EH (cell line): ENCODE measurements at places on chromosomes 16 and 17.
A peak's percentile ranks its signal among the peaks of the same experiment; 100 is the strongest.

DNA sequence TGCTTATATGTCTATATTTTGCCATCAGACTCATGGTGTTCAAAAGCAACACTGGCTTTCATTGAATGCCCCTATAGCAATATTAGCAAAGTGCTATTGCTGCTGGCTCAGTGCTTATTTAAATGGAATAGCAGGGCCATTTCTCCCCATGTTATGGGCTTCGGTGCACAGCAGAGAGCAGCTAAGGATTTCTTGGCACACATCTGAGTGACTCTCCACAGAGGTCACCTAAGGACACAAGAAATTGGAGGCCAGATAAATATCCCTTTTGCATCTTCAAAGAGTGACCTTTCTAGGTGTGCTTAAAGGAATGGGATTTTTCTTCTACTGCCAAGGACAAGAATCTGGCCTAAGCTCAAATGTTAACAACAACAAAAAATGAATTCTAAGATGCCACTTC lies 751.8 kb downstream of the CDH11 start:
- DNase-seq: no peak

GRCh38 chr17:70984873-70985272 lies 815.5 kb downstream of the KCNJ2 start:
- no peak for DNase-seq

- DNase-seq: peak; percentile 11
Measured at GRCh38 chr17:36777118-36777517, 160.2 kb upstream of the LHX1 start.

GRCh38 chr16:72715267-72715666 lies 332.7 kb downstream of the ZFHX3 start:
- peak; percentile 24 for DNase-seq

GRCh38 chr17:73323409-73324159 lies 11.8 kb upstream of the CDC42EP4 start:
- DNase-seq: no peak

DNA sequence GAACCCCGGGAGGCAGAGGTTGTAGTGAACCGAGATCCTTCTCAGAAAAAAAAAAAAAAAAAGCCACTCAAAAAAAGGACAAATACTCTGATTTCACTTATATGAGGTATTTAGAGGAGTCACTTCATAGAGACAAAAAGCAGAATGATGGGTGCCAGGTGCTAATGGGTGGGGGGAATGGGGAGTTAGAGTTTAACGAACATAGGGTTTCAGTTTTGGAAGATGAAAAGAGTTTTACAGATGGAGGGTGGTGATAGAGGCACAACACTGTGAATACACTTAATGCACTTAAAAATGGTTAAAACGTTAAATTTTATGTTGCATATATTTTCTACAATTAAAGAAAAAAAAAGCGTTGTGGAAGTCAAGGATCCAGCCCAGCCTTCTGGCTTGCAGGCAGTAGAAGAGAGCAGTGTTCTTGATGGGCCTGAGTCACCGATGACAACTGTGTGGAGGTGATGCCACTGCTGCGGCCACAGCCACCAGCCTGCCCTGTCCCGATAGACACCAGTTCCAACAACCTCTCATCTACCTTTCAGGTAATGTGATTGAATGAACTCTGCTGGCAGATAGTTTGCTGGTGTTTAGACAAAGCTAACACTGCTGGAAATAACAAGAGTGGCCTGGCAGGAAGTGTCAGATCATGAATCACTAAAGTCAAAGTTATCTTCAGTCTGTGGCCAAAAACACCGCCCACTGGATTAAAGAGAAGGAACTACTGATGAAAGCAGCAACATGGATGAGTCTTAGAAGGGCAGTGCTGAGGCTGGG lies 49.9 kb upstream of the COX10 start:
- DNase-seq: peak; percentile 62

- no peak for DNase-seq
Measured at GRCh38 chr16:27198451-27199234, 4.7 kb upstream of the KDM8 start.

DNA sequence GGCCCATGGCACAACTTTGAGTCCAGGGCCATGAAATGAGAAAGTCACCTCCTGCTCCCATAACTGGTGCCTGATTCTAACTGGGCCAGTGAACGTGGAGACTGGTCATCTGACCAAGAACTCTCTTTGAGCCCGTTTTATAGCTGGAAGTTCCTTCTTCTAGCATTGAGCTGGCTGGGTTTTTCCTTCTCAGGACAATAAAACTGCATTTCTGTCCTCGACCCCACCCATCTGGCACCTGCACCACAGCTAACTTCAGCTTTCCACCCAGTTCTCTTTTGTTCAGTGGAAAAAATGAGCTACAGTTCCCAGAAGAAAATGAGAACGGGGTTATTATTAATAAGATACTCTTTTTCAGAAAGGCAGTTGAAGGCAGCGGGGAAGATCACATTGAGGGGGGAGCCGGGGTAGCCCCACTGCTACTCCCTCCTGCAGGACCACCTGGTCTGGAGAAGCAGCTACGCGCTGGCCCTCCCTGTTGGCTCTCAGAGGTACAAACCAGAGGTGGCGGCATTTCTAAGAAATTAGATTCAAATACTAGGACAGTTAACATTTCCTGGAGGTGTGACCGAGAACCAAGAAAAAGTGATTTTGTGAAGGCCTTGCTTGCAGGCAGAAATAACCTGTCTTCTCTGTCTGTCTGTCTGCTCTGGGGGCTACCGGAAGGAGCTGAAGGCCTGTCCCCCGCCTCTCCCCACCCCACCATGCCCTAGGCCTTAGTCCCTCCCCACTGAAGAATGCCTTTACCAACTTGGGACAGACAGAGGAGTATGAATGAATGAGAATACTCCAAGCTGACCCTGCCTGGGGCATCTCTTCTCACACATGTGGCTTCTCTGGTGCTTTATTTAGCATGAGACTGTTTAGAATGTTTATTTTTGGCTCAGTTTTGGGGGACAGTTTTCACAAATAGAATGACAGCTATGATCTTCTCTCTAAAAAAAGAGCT lies 123.9 kb downstream of the XYLT1 start:
- DNase-seq: peak; percentile 35

GRCh38 chr17:78176548-78177025 lies 8.2 kb downstream of the SYNGR2 start:
- DNase-seq: peak; percentile 45

- DNase-seq: peak; percentile 71
Measured at GRCh38 chr16:48381201-48381600, 4.0 kb downstream of the SIAH1 start.

DNA sequence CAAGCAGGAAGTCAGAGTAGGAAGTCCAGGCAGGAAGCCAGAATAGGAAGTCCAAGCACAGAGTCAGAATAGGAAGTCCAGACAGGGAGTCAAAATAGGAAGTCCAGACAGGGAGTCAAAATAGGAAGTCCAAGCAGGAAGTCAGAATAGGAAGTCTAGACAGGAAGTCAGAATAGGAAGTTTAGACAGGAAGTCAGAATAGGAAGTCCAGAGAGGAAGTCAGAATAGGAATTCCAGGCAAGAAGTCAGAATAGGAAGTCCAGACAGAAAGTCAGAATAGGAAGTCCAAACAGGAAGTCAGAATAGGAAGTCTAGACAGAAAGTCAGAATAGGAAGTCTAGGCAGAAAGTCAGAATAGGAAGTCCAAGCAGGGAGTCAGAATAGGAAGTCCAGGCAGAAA lies 105.3 kb upstream of the C16orf82 start:
- DNase-seq: no peak

GRCh38 chr16:23519282-23519681 lies 9.0 kb upstream of the GGA2 start:
- DNase-seq: no peak

DNA sequence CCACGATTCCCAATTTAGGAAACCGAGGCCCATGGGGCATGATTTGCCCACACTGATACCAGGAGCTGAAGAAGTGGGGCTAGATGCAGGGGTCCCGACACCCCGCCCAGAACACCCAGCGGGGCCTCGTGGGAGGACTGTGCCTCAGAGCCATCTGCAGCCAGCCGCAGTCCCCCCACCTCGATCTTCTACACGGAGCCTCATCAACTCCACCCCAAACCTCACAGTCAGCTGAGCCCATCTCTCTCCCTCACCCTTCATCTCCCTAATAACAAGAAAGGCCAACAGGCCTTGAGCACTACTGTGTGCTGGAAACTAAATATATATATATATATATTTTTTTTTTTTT lies 4.2 kb downstream of the ITGAE start:
- no peak for DNase-seq

DNA sequence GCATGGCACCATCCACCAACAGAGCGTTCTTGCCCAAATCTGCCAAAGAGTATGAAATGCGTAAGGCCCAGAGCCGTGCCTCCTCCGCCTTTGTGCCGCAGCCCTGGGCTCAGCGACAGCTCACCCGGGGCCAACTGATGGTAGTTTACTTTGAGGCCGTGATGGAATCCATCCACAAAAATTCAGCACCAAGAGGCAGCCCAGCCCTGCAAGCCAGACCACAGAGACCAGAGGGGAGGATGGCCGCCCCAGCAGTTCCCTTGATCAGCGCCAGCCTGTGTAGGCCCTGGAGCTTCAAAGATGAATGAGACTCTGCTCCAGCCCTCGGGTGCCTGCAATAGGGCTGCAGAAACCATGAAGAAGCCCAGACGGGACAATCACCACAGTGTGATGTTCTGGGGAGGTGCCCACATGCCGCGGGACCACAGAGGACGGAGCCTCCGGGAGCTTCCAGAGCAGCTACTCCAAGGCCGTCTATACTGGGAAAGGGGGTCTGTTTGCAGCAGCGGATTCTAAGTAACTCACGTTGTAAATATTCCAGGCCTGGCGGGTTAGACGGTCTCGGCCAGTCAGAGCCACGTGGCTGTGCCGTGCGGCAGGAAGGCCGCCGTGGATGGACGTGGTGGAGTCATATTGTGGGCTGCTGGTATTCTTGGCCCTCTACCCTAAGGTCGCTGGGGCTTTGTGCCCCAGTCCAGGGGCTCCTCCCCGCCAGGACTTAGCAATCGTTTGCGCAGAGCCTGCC lies 80.3 kb downstream of the RBFOX3 start:
- no peak for DNase-seq

- DNase-seq: peak; percentile 98
Measured at GRCh38 chr16:67241008-67241900, 6.0 kb downstream of the FHOD1 start.

DNA sequence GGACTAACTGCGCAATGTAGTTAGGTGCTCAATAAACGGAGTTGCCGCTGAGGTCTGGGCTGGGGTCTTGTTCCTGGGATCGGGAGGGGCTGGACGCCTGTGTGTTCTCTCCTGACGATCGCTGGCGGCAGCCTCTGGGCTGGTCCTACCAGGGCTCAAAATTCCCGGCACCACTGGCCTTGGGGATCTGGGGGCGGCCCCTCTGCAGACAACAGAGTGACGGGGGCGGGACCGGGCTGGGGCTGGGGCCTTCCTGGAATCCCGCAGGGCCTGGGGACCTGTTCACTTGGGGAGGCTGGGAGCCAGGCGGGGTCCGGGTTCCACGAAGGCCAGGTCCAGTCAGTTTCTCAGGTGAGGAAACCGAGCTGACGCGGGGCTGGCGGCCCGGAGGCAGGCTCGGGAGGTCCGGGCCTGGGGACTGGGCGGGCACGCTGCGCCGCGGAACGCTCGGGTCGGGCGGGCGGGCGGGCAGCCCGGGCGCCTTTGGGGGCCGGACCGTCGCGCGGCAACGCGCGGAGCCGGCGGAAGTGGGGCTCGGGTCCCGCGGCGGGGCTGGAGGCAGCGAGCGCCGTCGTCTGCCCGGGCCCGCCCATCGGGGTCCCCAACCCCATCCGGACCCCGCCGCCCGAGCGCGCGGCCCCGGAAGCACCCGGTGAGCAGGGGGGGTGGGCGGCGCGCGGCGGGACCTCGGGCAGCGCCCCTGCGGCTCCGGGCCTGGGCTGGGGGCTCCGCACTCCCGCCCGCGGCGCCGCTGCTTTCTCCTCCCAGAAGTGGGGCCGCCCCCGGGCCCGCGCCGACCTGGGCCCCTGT lies at the start of gene PIGQ:
PIGQ (plus strand) TSS at position 524 of the 810 bp plus-strand sequence. CDS start 4,107 bp downstream, outside the sequence.
- DNase-seq: peak; percentile 72

DNA sequence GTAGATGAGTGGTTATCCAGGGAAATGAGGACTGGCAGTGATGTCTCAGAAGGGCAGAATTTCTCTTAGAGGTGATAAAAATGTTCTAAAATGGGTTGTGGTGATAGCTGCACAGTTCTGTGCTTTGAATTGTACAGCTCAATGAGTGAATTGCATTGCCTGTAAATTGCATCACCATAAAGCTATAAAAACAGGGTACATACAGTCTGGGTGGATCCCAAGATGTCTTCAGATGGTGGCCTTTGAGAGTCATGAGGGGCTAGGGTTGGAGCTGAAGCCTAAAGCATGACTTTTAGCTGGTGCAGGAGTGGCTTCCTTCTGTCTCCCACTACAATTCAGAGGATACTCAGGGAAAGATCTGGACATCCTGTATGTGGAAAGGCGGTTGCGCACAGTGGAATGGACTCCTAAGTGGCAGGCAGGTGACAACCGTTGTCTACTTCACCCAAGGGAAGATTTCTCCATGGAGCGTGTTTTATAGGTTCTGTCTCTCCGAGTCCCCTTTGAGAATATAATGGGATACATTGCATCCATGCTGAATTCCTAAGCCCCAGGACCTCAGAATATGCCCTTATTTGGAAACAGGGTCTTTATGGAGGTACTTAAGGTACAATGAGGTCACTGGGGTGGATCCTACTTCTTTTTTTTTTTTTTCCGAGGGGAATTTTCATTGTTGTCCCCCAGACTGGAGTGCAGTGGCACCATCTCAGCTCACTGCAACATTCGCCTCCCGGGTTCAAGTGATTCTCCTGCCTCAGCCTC lies 1.6 kb upstream of the IL32 start:
- DNase-seq: no peak
